ENCODE measurements at places on chromosomes 7 and 10.
A peak's percentile ranks its signal among the peaks of the same experiment; 100 is the strongest.

DNA sequence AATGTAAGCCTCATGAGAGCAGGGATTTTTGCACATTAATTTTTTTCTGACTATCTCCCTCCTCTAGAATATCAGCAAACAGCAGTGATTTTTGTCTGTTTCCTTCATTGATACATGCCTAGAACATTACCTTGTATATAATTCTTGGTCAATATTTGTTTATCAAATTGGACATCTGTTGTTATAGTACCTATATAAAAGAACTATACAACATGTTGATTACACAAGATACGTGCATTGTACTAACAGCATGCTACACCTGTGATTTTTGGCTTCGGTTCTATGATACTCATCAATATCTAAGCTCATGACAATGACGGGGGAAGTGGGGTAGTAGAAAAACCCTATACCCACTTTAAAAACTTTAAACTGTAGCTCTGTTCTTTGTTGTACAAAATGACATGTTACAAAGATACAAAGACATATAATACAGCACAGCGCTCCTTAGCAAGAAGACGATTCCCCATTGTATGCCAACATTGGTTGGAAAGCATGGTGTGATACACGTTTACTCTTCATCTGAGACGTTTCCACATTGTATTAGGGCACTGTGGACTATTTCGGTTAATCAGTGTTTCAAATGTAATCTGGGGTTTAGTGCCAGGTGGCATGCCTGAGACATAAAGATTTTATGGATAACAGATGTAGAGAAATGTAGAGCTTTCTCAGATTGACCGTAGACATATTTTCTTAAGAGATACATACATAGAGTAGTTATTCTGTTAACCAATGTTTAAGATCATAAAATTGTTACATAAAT, 70.5 kb upstream of the FOXP2 start:
- no peak for DNase-seq

GRCh38 chr7:132080467-132080866, 495.8 kb downstream of the PLXNA4 start:
- no peak for DNase-seq

DNA sequence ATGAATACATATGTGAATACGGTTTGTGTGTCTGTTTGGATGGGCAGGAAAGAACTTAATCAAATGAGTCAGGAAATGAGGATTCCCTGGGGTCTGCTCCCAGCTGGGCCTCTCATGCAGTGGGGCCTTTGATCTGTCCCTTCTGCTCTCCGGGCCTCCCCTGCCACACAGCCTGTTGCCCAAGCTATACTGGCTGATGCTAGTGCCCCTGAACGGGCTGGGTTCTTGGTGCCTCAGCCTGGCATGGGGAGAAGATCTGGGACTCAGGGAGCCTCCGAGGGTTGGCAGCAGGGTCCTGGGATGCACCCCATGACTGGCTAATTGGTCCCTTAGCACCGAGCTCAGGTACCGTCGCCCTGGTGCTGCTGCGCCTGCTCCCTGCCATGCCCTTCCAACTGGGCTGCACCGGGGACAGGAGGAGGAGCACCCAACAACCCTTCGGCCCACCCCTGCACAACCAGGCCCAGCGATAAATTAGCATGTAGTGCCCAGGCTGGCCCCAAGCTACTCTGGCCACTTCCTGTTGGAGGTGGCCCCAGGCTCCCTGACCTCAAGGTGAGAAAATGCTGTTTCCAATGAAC, 59.9 kb upstream of the DUSP5 start:
- no peak for DNase-seq

DNA sequence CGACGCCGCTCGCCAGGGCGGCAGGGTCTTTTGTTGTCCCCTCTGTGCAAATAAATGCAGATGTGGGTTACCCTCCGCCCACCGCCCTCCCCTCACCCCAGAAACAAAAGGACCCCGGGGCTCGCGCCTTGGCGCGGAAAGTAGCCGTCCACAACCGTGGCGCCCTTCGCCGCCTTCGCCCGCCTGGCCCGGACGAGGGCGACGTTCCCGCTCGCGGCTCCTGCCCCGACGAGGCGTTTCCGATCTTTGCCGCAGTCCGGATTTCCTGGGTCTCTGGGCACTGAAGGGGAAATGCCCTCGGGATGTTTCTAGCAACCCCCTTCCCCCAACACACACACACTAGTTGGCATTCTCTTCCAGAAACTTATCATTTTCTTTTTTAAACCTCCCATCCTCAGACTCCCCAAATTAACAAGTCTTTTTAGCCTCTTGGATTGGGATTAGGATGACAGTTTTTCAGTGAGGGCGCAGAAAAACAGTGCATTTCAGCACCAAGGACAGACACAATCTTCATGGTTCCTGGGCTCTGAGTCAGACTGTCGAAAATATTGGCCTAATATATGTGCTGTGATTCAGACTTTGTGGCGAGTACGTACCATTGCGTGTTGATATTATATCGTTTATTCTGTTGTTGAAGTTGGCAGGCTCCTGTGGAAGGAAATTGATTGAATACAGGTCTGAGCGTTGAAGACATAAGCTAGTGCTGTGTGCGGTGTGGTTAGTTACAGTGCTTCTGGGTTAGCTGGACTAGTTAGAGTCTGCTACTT, 771 bp downstream of the PHYHIPL start:
- DNase-seq, result no peak

GRCh38 chr10:85786401-85786899, 580.1 kb downstream of the GRID1 start:
- no peak for DNase-seq

GRCh38 chr10:112795067-112795466, 155.0 kb upstream of the TCF7L2 start:
- DNase-seq, result no peak

DNA sequence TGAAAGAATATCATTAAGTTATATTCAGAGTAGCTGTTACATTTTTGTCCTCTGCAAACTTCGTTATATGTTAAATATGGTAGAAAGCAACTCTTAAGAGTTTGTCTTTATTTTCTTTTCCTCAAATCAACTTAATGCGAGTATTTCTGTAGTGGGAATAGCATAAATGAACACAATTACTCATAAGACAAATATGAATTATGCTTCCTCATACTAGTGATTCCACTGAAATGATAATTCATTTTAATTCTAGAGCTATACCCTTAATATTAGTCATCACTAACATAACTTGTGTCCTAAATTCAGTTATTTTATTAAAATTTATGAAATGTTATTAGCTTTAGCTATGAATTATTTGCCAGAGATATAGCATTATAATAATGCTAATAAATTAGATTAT, 820.6 kb upstream of the KCND2 start:
- no peak for DNase-seq

DNA sequence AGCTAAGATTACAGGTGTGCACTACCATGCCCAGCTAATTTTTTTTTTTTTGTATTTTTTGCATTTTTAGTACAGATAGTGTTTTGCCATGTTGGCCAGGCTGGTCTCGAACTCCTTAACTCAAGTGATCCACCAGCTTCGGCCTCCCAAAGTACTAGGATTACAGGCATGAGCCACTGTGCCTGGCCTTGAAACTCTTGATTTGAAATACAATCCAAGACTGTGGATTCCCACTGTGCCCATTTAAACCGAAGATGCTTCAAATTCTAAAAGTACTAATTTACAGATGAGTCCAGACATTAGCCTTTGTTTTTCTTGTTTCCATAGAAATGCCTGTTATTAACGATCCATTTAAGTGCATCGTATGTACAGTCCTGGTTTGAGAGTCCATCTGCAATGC, 130.9 kb downstream of the CACNA2D1 start:
- DNase-seq, result no peak

DNA sequence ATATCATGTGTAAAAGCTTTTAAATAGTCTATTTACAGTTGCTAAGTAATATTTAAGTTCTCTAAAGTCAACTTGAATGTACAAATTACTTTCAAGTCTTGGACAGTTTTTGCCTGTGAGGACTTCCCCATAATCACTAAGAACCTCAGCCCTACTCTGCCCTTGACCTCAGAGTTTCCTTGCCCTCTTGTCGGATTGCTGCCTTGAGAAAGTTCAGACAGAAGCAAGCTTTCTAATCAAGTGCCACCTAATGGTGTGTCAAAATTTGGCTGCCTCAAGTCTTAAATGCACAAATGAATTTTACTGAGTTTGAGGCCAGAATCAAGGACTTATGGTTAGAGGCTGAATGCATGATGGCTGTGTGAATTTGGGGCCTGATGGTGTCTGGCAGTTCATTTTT, 88.3 kb upstream of the KAT6B start:
- no peak for DNase-seq

- DNase-seq, result no peak
Observed at GRCh38 chr7:66207540-66207939, 2.4 kb downstream of the TPST1 start.

- DNase-seq, result no peak
Observed at GRCh38 chr10:49119746-49120145, 4.4 kb upstream of the VSTM4 start.

- DNase-seq, result no peak
Observed at GRCh38 chr10:103265717-103266329, 11.1 kb upstream of the INA start.

GRCh38 chr7:87874066-87874465, 2.1 kb downstream of the SLC25A40 start:
- DNase-seq, result no peak

DNA sequence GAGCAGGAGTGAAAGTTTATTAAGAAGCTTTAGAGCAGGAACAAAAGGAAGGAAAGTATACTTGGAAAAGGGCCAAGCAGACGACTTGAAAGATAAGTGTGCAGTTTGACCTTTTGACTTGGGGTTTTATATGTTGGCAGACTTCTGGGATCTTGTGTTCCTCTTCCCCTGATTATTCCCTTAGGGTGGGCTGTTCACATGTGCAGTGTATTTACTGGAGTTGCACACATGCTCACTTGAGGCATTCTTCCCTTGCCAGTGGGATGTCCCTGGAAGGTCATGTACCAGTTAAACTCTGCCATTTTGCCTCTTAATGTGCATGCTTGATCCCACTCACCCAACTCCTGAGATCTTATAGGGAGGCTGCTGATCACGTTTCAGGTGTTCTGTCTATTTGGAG, 23.4 kb upstream of the ARHGAP12 start:
- no peak for DNase-seq

GRCh38 chr7:133369130-133369529, 116.3 kb downstream of the EXOC4 start:
- no peak for DNase-seq

DNA sequence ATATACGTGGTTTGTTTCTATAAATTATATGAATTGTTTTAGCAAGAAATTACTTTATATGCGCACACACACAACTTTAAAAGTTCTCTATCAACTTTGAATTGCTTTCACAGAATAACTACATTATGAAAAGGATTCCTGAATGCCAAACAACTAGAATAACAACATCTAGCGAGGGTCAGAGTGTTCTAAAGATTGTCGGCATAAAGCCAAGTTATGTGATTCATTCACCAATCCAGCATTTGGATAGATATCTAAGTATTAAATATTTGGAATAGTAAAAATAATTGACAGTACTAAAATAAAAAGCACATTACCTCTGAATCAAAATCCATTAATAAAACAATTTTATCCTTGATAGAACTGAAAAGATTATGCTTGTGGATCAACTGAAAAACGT, 125.3 kb upstream of the AMPH start:
- DNase-seq, result no peak

DNA sequence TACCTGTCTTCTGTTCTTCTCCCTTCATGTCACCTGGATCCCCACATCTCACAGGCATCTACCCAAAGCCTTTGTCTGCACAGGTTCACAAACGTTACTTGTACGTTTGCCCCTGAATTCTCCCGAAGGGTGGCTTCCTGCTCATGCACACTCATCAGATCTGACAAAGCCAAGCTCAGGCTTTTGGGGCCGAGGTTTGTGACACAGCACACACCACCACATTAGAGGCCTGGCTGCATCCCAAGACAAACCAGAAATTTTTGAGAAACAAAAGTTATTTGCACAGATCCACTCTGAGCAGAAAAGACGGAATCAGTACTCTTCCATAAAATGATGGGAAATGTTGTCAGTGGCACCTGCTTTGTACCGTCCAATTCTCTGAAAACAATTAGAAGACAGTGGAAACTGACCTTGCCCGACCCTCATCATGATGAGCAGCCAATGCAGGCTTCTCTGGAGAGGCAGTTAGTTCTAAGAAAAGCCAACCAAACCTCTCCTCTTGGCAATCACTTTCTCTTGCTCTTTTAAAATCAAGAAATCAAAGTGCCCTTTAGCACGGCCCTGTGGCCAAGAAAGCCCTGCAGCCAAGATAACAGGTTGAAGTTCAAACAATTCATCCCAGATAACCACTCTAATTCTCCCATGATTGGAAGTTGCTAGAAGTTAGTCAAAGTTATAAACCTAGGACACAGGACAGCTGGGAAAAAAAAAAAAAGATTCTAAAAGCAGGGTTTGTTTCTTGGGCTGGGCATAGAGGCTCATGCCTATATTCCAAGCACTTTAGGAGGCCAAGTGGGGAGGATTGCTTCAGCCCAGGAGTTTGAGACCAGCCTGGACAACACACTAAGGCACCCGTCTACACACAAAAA, 13.6 kb upstream of the SVIL start:
- no peak for DNase-seq

GRCh38 chr7:153496257-153496656, 555.9 kb upstream of the DPP6 start:
- DNase-seq, result no peak

GRCh38 chr7:72313906-72314305, 98.2 kb downstream of the CALN1 start:
- DNase-seq, result peak; percentile 57

GRCh38 chr10:132402781-132403241, 5.8 kb downstream of the PWWP2B start:
- DNase-seq, result no peak

GRCh38 chr10:104824380-104825006, 183.4 kb downstream of the SORCS3 start:
- no peak for DNase-seq

DNA sequence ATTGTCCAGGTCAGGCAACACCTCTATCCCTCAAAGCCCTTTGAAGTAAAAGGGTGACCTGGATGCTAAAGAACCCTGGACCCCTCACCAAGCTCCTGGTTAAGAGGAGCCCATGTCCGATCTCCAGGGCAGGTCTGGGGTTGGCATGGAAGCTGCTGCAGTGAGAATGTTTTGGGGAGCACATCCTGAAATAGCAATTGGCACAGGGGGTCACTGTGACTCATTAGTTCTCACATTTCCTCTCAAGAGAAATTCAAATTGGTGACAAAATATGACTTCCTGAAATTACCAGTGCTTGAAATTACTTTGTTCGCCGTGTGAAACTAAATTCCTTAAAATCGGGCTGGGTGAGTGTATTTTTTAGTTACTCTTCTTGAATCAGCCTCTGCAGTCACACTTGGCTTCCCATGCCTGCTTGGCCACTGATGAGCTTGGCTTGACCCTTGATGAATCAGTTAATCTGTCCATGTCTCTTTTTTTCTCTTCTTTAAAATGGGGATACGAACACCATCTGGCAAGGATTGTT, 18.8 kb upstream of the ARHGAP22 start:
- no peak for DNase-seq

- no peak for DNase-seq
Observed at GRCh38 chr7:55903985-55904759, 16.9 kb downstream of the ZNF713 start.

Data from coronary artery (tissue), 2 donors.